Foreskin keratinocyte (primary cell): ENCODE measurements at places on chromosomes 16 and 17. TPM values are rescaled to one million over a fixed set of nuclear protein-coding genes. Genes with fewer than 3 reads are reported as not detected.
A peak's percentile ranks its signal among the peaks of the same experiment; 100 is the strongest.

- DNase-seq, result no peak
Observed at GRCh38 chr17:12830777-12831247, 41.5 kb downstream of the ARHGAP44 start.

GRCh38 chr16:86772671-86773353 lies 194.5 kb downstream of the FOXL1 start:
- DNase-seq, result peak; percentile 57

GRCh38 chr16:10868596-10869469 lies 8.2 kb upstream of the CIITA start:
- no peak for DNase-seq

GRCh38 chr16:83732536-83732935 lies 75.2 kb upstream of the HSBP1 start:
- no peak for DNase-seq

DNA sequence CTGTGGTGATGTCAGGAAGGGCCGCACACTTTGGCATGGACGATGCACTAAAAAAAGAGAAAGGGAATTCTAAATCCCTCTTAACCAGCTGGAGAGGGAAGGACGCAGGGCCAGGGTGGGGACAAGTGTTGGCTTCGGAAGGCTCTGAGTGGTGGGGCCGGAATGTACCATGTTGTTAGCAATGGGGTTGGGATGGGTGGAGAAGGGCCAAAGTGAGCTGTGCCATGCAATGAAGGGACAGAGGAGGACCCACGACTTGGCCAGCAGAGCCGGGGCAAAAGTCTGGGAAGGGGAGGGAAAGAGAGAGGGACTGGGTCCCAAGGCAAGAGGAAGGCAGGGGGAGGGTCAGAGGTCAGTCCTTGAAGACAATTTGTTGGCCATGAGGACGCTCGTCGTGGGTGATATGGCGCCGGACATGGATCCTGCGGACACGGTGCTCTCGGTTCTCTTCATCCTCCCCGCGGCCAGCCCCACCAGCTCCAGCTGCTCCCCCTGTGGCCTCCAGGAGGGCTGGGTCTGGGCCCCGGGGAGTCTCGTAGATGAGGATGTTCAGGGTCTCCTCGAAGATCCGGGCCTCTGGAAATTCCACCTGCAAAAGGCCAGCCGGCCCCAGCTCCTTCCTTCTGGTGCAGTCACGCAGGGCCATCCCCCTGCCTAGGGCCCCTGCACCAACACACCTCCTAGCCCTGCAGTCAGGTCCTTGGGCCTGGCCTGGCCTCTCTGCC lies 6.4 kb downstream of the ASPHD1 start:
- no peak for DNase-seq

- DNase-seq, result no peak
Observed at GRCh38 chr16:3879887-3880564, 487 bp downstream of the CREBBP start.

Gene HIC1
- 1.5 and 3.0 TPM in 2 replicates for total RNA-seq
